HepG2 (cell line): ENCODE measurements at places on chromosomes 6 and 20. TPM values are rescaled to one million over a fixed set of nuclear protein-coding genes. Genes with fewer than 3 reads are reported as not detected.

GRCh38 chr6:39073471-39074355 lies 25.1 kb downstream of the GLP1R start:
- no peak for DNase-seq

- DNase-seq = no peak
These were observed 63.6 kb downstream of the CBFA2T2 start for GRCh38 chr20:33553516-33553915.

GRCh38 chr6:167295495-167296292 lies 4.6 kb downstream of the UNC93A start:
- DNase-seq = no peak

DNA sequence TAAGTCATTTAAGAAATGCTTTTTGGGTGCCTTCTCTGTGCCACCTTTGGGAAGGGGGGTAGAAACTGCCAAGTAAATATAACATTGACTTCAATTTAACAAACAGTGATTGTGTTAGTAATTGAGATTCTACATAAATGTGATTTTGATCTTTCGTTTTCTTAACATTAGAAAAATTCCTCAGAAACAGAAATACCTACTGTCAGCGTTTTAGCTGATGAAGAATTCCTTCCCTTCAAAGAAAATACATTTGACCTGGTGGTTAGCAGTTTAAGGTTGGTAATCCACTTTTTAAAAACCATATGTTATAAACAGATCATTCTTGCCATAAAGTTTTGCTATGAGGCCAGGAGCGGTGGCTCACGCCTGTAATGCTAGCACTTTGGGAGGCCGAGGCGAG lies 9.8 kb downstream of the NDUFAF5 start:
- DNase-seq = no peak

DNA sequence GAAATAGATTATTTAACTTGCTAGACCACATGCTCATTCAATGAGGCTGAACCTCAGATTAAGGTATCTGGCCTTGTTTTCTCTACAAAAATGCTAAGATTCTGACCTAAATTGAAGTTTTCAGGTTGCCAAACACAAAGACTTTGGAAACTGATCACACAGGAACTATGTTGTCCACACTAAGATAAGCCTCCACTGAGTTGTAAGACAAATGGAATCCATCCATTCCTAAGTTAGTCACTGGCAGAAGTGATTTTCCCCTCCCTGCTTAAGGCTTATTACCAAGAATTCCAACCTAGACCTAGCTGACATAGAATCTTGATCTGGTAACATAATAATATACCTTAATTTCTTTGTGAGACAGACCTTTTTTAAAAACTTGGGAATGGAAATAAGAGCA lies 608.1 kb downstream of the TENT5A start:
- no peak for DNase-seq

DNA sequence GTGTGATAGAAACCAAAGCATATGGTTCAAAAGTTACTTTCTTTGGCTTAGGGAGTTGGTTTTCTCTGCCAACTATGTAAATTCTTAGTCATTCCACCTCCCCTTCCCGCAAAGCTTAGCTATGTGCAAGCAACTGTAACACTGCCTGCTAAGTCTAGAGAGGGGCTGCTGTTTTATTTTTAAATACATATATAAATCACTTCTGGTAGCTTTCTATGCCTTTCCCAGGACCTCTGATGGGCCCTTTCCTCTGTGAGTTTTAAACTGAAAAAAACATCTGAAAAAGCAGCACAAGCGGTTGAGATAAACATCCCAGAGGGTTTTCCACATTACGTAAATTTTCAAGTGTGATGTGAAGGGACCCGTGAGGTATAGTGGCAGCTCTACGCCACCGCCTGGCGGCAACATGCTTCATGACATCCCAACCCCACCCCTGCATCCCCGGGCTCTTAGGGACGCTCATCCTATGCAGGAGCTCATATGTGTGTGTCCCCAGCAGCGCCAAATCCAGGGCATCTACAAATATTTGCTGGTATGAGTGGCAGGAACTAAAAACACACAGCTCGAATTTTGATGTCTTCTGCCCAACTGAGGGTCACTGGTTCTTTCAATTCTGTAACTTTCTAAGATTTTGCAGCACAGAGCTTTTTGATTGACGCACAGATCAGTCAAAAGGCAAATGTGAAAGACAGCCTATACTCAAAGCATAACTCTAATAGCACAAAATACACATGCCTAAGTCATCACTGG lies 12.7 kb downstream of the SAYSD1 start:
- peak; percentile 43 for DNase-seq

- no peak for DNase-seq
These were observed 88.2 kb upstream of the STXBP5 start for GRCh38 chr6:147116056-147116455.

- peak; percentile 74 for DNase-seq
These were observed 99.0 kb upstream of the LGSN start for GRCh38 chr6:63418741-63419140.

GRCh38 chr6:15930207-15930606 lies 198.7 kb upstream of the MYLIP start:
- no peak for DNase-seq

DNA sequence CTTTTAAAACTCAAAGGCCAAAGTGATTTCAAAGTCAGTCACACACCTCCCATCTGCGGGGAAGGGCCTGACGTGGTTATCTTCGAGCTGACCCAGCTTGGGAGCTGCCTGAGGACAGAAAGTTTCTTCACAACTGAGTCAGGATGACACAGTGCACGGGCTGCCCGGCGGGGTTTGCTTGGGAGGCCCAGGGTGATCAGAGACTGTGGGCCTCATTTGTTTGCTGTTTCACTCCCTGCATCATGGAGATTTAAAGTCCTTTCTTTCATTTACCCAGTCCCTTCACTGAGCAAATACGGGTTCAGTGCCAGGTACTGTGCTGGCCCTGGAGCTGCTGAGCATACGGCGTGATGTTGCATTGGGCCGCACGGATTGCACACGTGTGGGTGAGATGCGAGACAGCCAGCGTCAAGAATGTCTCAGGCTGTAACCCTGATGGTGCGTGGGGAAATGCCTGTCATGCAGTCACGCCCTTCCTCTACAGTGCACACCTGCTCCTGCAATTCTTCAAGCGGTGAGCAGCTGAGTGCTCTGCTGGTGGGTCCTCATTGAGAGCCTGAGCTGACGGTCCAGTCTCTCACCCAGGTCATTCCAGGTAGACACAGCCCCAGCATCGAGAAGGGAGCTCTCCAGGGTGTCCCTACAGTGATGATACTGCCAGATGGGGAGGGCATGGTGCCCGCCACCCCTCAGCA lies 82.7 kb upstream of the PMEPA1 start:
- DNase-seq = no peak

GRCh38 chr6:72348926-72349325 lies 272.9 kb upstream of the KCNQ5 start:
- no peak for DNase-seq

GRCh38 chr6:168011291-168011690 lies 13.8 kb downstream of the KIF25 start:
- no peak for DNase-seq

DNA sequence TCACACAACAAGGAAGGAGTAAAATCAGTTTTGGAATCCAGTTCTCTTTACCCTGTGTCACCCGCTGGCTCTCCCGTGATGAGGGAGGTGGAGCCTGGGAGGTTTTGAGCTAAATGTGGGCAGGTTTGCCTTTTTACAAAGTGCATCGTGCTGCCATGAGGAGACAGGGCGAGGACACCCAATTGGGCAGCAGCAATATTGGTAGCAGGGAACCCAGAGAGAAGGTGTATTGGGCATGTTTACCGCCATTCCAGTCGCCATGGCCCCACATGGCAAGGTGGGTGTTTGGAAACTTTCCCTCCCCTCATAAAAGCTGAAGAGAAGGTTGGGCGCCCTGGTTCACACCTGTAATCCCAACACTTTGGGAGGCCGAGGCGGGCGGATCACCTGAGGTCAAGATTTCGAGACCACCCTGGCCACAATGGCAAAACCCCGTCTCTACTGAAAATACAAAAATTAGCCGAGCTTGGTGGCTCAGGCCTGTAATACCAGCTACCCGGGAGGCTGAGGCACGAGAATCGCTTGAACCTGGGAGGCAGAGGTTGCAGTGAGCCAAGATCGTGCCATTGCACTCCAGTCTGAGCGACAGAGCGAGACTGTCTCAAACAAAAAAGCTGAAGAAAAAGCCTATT lies 3.5 kb upstream of the UBE2V1 start:
- no peak for DNase-seq

GRCh38 chr6:34358389-34358905 lies 34.0 kb downstream of the NUDT3 start:
- DNase-seq = no peak

DNA sequence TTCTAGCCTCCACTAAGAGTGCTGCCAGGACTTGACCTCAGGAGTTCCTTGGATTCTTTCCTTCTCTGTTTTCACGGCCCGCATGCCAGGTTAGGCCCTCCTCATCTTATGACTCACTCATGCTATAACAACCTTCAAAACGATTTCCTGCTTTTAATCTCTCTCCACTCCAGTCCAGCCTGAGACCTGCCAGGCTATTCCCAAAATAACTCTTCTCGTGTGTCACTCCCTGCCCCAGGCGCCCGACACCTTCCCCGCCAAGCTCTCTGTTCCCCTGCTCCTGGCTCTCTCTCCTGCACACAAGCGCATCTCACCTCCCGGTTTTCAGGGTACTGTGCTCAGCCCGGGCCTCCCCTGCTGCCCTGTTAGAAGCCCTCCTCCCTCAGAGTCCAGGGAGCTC lies 64.1 kb upstream of the RPS6KA2 start:
- no peak for DNase-seq

DNA sequence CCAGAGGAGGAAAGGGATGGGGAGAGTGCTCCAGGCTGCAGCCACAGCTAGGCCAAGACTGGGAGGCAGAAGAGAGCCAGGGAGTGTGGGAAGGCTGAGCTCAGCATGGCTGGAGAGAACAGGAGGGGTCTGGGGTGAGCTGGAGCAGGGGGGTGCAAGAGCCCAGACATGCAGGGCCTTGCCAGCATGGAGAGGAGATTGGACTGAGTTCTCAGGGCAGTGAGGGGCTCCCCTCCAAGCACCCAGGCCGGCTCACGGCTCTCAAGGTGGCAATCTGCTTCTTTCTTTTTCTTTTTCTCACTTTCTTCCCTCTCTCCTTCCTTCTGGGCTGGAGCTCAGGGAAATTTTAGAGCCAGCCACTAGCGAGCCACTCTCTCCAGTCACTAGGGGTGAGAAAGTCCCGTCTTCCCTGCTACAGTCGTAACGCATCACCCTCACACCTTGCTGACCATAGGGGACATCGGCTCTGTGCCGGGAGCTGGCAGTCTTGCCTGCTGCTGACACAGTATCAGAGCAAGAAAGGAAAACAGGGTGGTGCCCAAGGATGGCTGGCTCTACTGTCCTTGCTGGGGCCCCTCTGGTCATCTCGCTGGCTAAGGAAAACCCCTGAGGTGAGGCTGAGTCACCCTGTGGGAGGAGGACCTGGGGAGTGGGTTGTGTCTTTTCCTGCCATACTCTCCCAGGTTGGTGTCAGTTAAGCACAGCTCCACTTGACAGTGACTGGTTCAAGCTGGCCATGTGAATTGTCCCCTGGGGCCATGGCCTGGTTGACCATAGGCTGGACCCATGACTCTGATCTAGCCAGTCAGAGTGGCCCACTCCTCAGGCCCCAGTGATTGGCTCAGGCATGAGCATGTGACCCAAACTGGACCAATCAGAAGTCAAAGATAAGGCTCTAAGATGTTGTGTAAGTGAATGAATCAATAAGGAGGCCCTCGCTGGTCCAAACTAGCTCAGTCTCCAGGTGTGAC lies 135.1 kb upstream of the PMEPA1 start:
- no peak for DNase-seq

GRCh38 chr20:4052554-4052953 lies 37.2 kb upstream of the RNF24 start:
- no peak for DNase-seq

- DNase-seq = no peak
These were observed 416.1 kb downstream of the TBC1D32 start for GRCh38 chr6:120918137-120918536.

DNA sequence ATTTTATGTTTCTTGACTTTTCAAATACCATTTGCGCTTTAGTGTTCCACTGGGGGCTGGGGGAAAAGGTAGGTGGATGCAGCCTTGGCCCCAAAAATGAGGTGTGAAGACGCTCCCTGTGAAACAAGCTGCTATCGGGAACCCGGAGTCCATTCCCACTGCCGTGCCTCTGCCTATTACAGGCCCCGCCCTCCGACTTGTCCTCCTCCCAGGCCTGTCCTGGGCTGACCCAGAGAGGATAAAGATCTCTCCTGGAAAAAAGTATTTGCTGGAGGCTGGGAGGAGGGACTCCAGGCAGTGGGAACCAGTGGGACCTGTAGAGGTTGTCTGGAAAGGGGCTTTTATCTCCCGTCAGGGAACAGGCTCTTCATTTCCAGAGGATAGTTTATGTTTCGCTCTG lies 215.0 kb downstream of the SLC24A3 start:
- DNase-seq = no peak

DNA sequence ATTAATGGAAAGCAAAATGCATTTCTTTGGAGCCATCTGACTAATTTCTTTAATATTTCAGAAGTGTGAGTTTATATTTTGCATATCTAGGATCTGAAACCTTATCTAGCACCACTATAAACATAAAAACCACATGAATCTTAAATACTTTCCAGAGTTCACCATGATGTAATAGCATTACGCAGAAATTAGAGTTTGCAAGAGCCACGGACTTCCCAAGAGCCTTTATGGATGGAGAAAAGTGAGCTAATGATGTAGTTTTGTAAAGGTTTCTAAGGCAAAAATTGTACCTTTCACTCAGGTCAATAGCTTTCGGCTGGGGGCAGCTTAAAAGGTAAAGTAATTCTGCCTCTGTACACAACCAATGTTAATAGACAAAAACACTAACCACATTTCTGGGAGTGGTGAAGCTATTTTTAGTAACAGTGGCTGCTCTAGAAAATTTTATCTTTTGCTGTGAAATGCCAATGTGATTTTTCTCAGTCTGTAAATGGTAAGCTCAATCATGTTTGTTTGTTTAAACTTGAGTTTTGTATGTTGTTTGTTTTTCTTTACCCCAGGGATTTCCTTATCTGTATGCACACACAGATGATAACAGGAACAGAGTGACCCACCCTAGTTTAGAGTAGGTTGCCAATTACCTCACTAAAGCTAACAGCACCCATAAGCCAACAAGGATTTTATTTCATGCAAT lies 80.5 kb downstream of the FILIP1 start:
- no peak for DNase-seq

The BPIFB1 gene
- 0.18 and 0.82 TPM in 2 replicates for total RNA-seq

The SNAP25 gene
- total RNA-seq = not detected in 2 replicates

The DLL1 gene
- not detected in 2 replicates for total RNA-seq

The GSTA2 gene
- total RNA-seq = 13.7 and 21.5 TPM in 2 replicates

The PTK6 gene
- total RNA-seq = not detected in 2 replicates

The GPR6 gene
- total RNA-seq = not detected in 2 replicates

The IMPG1 gene
- not detected in 2 replicates for total RNA-seq

The SLC2A10 gene
- total RNA-seq = 9.6 and 16.0 TPM in 2 replicates
